ENCODE measurements at places on chromosomes 2 and 18.

- no peak for DNase-seq
Measured at GRCh38 chr2:215401896-215402379, 33.9 kb downstream of the FN1 start.

- no peak for DNase-seq
Measured at GRCh38 chr2:123993728-123994323, 31.3 kb upstream of the CNTNAP5 start.

DNA sequence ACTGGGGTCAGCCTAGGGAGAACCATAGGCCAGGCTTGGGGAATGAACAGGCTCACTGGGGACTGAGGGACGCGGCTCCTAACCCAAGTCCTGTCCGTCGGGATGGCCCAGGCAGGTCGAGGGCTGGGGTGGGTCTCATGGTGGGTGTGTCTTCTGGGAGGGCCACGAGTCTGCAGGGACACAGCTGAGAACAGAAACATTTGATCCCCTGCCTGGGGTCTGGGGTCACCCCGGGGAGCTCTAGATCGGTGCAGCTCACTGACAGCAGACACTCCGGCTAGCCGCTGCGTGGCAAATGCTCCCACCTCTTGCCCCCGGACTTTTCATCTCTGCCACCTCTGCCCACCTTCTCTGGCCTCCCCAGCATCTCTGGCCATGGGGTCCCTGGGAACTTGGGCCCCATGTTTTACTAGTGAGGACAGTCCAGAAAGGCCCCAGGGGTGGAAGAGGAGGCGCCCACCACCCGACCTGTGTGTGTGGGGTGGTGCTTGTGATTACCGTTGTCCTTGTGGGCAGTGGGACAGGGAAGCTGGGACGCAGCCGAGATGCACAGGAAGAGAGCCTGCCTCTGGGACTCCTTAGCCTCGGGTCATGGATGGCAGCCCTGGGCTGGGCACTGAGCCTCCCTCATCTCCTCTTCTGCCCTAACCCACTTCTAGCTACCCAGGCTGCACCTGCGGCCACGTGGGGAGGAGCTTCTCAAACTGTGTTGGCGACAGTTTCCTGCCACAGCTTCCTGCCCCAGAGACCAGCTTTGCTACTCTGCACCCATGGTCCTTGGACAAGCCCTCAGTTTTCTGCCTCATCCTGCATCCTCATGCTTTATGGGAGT lies 4.9 kb downstream of the ZAP70 start:
- DNase-seq = peak; percentile 69

DNA sequence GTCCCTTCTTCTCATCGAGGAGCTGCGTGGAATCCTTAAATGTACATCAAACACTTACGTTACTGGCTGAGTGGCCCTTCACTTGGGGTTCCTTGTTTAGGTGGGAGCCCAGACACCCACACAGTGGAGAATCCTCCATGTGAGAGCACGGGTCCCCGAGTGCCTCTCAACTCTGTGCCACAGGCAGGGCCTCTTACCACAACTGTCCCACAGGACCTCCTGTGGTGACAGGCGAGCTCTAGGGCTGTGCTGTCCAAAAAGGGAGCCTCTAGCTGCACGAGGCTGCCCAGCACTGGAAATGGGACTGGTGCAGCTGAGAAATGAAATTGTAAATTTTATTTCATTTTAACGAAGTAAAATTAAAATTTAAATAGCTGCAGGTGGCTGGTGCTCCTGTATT lies 145.7 kb downstream of the DYSF start:
- no peak for DNase-seq

- no peak for DNase-seq
Measured at GRCh38 chr2:188119112-188119838, 172.4 kb upstream of the GULP1 start.

DNA sequence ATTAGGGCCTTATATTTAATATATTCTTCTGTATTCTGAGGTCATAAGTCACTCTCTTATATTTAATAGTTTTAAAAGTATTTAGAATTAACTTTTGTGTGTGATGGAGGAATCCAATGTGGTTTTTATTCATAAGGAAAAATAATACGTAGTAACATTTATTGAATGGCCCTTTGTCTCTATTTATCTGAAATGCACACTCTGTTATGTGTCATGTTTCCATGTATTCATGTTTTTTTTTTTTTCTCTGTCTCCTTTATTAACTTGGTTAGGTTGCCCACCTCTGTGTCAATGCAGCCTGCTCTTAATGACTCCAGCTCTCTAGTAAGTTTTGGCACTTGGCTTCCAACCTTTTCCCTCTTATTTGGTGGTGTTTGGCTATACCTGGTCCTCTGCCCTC lies 33.8 kb downstream of the RNF144A start:
- DNase-seq = no peak

DNA sequence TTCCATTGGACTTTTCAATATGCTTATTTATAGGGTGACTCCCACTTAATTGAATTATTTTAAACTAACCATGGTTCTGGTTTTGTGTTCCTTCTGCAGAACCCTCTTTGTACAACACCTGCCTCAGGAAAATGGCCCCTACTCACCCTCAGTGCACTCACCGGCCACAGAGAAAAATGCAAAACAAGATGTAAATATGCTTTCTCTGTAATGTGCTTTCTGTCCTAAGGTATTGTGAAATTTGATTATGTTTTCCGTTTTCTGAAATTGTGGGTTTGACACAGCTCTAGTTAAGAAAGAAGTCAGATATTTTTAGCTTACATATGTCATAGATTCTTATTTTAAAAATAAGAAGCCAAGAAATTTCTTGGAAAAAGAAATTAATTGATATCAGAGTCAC lies 357.7 kb upstream of the SMIM21 start:
- DNase-seq = no peak

DNA sequence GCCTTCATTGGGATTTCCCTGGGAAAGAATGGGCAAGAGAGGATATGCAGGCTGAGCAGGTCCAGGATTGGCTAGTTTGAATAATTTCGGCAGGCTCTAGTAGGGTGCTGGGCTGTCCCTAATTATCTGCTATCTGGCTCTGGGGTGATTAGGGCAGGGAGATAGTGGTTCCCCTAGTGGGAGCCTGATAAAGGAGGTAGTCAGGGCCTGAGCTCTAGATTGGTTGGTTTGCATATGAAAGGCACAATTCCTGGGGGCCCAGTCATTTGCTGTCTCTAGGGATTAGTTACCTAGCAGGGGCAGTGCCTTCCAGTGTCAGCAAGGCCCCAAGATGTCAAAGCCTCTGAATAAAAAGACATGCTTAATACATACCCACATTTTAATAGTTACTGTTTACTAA lies 690.1 kb upstream of the KLHL29 start:
- DNase-seq = no peak

- DNase-seq = no peak
Measured at GRCh38 chr2:170582313-170582712, 132.8 kb upstream of the SP5 start.

- DNase-seq = no peak
Measured at GRCh38 chr2:163733956-163734355, 1.9 kb downstream of the FIGN start.

GRCh38 chr18:10274301-10274700 lies 180.1 kb upstream of the APCDD1 start:
- DNase-seq = no peak

DNA sequence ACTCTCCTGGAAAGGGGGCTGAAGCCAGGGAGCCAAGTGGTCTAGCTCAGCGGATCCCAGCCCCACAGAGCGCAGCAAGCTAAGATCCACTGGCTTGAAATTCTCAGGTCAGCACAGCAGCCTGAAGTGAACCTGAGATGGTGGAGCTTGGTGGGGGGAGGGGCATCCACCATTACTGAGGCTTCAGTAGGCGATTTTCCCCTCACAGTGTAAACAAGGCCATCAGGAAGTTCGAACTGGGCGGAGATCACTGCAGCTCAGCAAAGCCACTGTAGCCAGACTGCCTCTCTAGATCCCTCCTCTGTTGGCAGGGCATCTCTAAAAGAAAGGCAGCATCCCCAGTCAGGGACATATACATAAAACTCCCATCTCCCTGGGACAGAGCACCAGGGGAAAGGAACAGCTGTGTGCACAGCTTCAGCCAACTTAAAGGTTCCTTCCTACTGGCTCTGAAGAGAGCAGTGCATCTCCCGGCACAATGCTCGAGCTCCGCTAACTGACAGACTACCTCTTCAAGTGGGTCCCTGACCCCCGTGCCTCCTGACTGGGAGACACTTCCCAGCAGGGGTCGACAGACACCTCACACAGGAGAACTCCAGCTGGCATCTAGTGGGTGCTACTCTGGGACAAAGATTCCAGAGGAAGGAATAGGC lies 282.3 kb upstream of the EPC2 start:
- DNase-seq = no peak

GRCh38 chr2:175624211-175624761 lies 377.8 kb downstream of the LNPK start:
- DNase-seq = no peak

GRCh38 chr2:223936862-223937326 lies 8.2 kb downstream of the WDFY1 start:
- no peak for DNase-seq

DNA sequence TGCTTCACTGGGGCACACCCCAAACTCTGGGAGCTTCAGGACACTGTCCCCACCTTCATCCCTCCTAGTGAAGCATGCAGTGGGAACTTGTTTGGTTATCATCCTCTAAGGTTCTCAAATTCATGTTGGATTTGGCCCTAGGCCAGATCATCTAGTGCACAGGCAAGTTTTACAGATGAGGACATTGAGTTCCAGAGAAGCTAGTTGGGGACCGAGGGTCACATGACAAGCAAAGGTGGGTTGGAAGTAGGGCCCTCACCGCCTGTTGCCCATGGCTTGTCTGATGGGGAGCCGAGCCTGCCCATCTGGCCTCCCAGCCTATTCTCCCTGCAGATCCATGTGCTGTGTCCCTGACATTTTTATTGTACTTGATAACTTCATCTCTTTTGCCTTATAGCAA lies 2.8 kb downstream of the PRKCE start:
- no peak for DNase-seq

DNA sequence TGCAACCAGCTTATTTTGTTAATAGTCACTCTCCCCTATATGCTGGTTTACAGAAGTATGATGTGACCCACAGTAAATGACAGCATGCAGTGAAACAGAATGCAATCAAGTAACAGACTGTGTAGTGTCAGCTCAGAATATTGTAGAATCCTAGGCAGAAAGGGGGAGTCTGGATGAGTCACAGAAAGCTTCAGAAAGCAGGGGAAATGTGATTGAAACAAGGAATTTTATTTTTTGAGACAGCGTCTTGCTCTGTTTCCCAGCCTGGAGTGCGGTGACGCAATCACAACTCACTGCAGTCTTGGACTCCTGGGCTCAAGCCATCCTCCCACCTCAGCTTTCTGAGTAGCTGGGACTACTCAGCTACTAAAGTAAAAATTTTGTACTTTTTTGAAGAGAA lies 219.9 kb upstream of the FBXO11 start:
- DNase-seq = no peak

DNA sequence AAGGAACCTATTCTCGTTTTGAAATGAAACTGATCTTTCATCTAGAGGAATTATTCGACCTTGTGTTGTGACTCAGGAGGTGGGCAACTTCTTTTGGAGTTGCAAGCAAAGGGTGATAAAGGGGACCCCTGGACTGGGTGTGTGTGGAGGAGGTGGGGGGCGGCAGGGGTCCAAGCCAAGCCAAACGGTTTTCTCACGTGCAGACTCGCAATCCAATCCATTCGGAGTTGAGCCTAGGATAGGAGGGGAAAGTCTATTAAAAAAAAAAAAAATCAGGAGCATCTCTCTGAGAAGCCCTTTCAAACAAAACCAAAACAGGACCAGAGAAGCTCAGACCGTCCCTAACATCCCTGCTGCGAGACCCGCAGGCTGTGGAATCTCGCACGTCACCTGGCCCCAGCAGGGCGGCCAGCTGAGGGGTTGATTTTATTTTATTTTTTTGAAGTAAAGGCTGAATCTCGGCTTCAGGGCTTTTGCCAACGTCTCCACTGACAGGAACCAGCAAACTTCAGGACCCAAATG lies 3.7 kb upstream of the ZEB2 start:
- no peak for DNase-seq

GRCh38 chr2:212903413-212903812 lies 248.0 kb downstream of the IKZF2 start:
- DNase-seq = no peak

DNA sequence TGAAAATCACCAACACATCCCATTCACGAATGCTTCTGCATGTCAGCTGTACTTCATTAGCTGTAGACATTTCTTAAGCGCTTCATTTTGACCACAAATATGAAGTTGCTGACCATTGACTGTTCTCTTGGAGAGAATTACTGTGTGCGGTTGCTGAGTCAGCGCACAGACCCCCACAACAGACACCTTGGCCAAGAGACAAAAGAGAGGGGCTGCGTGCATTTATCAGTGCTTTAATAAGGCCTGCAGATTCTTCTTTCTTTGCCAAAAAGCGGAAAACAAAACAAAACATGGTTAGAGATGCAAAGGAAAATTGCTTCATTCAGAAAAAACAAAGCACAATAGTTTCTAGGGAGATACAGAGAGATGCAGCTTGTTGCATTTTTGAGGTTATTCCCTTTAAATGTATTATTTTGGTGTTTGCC lies 174.7 kb downstream of the ACKR3 start:
- DNase-seq = no peak

DNA sequence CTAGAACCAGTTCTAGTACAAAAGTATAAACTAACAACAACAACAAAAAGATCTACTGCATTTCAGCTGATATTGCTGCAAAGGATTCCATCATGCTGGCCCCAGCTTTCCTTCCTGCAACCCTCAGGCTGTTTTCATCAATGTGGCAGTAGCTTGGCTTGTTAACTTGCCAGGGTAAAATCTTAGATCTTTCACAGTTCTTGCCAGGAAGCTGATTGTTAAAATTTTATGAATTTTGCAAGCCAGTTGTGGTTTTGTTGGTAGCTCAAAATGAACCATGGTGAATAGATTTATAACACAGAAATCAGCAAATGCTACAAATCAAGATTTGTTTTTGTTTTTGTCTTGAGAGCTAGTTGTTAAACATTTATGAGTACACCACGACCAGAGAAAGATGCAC lies 19.3 kb downstream of the CCDC178 start:
- no peak for DNase-seq

DNA sequence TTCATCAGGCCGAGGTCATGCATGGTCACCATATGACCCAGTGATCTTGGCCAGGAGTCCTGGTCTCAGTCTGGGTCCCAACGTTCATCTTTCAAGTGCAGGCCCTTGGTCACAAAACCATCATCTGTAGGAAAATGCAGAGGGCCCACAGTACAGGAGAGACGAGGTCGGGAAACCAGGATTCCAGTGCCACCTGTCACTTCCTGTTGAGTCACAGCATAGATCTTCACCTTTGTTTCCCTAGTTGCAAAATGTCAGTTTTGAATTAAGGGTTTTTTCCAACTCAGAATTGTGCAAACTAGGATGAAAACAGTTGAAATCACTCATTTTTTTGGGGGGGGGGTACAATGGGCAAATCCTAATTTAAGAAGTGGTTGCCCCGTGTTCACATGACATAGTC lies 162.2 kb downstream of the INSIG2 start:
- no peak for DNase-seq

DNA sequence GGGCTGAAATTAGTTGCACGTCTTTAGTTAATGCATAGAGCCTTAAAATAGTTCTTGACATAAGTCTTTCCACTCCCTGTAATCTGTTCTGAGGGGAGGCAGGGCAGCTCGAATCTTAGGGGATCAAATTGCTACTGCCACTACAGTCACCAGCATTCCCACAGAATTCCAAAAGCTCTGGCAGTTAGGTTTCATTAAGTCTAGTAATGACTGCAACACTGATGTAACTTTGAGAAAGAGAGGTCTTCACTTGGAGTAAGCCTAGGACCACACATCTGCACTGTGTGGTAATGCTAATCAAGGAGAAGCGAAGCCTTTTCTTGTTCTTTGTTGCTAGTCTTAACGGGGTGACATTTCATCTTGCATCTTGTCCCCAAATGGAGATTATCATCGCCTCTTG lies 19.3 kb upstream of the NCK2 start:
- no peak for DNase-seq
